ENCODE measurements at places on chromosomes 2 and 18.

- DNase-seq = peak; percentile 85
Observed at GRCh38 chr2:65382776-65383357, 49.5 kb downstream of the SPRED2 start.

GRCh38 chr2:15074751-15075700, 442.5 kb downstream of the LRATD1 start:
- no peak for DNase-seq

DNA sequence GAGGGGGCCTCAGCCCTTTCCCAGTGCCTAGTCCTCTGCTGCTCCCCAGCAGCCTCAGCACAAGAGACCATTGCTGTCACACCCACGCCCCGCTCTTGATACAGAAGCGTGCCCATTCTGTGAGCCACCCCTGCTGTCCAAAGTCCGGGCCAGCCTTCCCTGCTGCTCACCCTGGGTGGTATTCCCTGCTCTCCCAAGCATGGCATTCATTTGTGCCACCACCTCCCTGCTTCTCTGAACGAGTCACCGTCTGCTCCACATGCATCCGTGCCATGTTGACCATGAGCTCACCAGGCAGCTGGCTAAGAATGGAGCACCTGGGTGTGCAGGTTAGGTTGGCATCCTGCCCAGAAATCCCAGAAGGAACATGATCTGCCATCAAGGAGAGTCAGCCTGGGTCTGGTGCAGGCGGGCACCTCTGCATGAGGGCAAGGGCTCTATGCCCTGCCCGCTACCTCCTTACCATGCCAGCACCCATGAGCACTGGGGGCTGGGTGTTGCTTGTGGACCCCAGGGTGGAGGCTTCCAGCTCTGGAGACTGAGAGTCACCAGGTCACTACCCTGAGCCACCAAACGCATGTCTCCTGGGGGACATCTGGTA, 63.0 kb downstream of the TWIST2 start:
- no peak for DNase-seq

- no peak for DNase-seq
Observed at GRCh38 chr2:102724553-102724952, 37.3 kb upstream of the TMEM182 start.

- no peak for DNase-seq
Observed at GRCh38 chr2:78992451-78992806, 33.1 kb upstream of the REG3G start.

DNA sequence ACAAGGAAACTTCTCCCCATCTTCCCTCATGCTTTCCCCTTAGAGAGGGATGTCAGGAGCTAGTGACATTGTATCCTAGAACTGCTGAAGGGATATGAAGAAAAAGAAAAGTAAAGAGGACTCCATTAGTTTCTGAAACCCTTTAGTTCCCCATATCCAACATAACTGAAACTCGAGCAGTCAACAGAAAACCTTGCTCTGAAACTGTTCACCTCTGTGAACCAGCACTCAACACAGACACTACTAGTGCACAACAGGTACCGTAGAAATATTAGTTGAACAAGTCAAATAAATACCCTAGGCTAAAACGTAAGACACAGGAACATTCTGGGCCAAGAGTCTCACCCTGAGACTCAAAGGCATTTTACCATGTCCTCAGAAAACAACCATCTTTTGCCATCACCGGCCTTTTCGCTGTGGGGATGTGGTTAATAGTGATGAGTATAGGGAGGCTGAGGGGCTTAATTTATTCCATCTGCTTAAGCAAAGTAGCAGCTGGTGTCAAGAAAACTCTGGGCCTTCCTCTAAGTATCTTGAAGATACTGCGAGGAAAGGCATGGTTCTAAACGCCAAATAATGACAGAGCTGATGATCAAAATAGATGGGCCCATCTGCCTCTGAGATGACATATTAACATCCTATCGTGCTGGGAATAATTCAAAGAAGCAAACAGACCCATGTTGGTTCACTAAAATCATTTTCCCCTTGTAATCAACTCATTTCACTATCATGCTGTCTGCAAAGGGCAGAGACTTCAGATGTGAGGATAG, 156.8 kb downstream of the STK39 start:
- no peak for DNase-seq

DNA sequence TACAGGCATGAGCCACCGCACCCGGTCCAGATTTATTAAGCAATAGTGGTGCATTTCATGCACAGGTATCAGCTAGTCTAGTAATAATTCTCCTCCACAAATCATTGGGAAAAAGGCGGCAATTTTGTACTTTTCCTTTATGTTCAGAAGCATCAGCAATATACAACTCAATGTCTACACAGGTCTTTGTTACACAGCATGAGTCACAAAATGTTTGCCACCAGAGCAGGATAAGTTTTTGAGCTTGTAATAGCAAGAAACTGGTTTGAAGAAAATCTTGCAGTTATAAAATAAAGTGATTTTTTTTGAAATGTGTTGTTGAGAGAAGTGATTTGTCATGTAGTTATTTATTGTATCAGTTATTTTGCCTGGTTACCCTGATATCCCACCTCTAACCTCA, 4.8 kb upstream of the ITPRIPL1 start:
- no peak for DNase-seq

GRCh38 chr2:47186351-47186750, 31.2 kb upstream of the STPG4 start:
- no peak for DNase-seq

DNA sequence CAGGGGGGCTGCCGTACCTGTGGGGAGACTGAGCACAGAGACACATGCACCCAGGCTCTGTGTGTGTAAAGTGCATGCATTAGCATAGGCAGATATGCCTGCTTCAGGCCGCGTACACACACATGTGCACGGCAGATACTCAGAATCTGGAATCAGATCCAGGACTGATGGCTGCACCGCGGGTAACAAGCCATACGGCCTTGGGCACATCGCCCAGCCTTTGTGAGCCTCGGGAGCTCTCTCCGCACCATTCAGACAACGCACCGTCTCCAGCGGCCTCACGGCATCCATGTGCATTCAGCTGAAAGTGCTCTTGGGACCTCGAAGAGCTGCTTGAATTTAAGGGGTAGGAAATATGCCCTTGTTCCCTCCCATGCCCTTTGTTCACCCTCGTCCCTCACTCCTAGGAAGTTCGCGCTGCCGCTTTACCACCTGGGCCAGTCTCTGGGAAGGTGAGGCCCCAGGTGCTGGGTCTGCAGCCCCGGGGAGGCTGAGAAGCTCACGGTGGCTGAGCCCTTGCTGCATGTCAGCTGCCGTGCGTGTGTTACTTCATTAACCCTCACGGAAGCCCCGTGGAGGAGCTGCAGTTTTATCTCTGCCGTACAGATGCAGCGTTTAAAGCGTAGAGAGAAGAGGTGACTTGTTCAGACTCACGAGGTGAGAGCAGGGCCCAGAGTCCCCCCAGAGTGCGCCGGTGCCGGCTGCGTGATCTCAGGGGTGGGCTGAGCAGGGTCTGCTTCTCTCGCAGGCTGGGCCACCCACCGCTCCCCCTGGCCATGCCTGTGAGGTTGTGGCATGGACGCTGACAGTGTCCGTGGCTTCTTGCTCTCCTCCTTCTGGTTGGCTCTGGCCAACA, 377.7 kb upstream of the MYT1L start:
- no peak for DNase-seq

DNA sequence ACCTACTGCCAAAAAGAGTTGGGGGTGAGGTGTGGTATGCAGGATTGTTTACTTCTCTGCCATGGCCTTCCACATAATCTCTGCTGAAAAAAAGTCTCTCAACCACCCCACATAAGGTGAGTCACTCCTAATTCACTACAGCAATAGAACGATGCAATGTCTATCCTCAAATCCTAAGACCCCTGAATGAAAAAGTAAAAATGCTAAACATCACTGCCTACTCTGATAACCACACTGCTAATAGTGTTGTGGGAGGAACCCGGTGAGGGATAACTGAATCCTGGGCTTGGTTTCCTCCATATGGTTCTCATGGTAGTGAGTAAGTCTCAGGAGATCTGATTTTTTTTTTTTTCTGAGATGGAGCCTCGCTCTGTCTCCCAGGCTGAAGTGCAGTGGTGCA, 252.5 kb downstream of the PIEZO2 start:
- no peak for DNase-seq

DNA sequence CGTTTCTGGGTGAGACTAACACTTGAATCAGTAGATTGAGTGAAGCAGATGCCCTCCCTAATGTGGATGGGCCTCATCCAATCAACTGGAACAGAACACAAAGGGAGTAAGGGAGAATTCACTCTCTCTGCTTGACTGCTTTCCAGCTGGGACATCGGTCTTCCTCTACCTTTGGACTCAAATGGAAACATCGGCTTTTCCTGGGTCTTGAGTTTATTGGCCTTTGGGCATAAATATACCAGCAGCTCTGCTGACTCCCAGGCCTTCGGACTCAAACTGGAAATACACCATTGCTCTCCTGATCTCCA, 311.6 kb downstream of the STK39 start:
- no peak for DNase-seq

GRCh38 chr2:127857265-127857808, 618 bp downstream of the POLR2D start:
- DNase-seq = peak; percentile 9

DNA sequence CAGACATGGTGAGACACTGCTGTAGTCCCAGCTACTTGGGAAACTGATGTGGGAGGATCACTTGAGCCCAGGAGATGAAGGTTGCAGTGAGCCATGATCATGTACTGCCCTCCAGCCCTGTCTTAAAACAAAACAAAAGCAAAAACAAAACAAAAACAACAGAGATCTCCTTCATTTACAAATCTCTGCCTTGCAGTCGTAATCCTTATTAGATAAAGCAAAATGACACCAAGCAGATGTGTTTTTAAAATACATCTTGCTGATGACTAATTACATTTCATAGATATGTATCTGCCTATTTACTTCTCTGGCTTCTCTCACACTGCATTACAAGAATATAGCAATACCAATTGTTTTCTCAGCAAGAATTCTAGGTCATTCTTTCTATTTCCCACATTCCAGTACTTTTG, 22.8 kb downstream of the NFE2L2 start:
- DNase-seq = no peak

DNA sequence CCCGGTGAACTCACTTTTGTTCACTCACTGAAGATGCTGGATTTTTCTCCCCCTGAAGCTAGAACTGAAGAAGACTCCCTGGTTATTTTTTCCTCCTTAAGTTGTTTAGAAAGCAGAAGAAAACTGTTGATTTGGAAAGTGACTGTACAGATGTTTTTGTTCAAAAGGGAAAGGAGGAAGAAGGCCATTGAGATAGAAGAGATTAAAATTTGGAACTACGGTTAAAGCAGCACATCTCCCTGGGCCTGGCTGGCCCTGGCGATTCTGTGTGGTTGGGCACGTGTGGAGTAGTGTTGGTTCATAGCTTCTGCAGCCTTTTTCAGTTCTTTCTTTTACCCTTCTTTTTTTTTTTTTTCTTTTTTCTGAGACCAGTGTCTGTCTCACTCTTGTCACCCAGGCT, 109.2 kb downstream of the MAP4K4 start:
- no peak for DNase-seq

DNA sequence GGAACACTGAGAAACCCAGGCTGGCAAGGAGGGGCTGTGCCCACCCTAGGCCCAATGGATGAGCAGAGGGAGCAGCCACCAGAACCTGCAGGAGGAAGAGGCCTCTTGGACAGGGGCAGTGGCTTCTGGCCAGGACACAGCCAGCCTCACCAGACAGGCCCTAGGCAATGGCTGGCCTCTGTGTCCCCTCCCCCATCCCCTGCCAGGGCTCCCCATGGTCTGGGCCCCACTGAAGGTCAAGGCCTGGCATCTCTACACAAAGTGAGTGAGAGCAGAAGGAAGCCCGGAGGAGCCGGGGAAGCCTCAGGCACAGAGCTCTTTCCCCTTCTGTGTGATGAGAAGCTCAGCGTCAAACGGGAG, 6.3 kb downstream of the PRLH start:
- no peak for DNase-seq

GRCh38 chr18:55685638-55686037, 97.6 kb upstream of the TCF4 start:
- DNase-seq = no peak

- DNase-seq = no peak
Observed at GRCh38 chr18:45764000-45764686, 40.2 kb downstream of the SLC14A1 start.

GRCh38 chr2:230000118-230000841, 68.4 kb downstream of the SLC16A14 start:
- no peak for DNase-seq

Data from CD4-positive, alpha-beta T cell treated with Interleukin-6 for 4 hours (primary cell).